ENCODE measurements at places on chromosomes 7 and 10.
A peak's percentile ranks its signal among the peaks of the same experiment; 100 is the strongest.

DNA sequence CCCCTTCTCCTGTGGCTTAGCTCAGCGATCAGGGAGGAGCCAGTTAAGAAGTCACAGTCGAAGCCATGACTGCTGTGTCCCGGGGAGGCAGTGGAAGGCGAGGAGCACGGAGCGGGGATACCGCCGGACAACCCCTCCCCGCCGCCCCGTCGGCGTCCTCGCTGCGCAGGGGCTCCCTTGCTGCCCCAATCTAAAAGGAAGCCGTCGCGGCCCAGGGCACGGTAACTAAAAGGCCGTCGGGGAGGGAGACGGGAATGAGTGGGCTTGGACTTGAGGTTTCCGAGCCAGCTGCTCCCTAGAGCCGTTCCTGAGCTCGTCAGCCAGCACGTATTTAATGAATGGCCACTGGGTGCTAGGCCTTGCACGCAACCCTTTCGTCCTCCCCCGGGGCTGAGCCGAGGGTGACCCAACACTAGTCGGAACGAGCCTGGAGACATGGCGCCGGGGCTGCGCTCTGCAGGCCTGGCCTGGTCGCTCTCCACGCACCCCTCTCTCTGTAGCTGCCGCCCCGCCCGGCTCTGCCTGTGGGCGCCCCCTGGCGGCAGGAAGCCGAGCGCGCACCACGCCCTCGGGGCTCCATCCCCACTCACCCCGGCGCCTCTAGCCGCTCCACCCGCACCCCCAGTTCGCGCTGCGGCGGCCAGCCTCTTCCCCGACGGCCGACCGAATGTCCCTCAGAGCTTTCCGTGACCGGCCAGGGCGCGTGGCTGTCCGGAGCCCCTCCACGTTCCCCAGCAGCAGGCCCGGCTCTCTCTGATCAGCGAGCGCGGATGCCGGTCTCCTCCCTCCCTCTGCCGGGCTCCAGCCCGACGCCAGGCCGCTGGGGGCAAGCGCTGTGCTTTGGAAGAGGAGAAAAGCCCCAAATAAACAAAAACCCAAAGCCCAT is 29.3 kb upstream of the KCNK18 start:
- peak; percentile 35 for DNase-seq

GRCh38 chr10:4656576-4657194 is 169.3 kb upstream of the AKR1E2 start:
- peak; percentile 73 for DNase-seq

DNA sequence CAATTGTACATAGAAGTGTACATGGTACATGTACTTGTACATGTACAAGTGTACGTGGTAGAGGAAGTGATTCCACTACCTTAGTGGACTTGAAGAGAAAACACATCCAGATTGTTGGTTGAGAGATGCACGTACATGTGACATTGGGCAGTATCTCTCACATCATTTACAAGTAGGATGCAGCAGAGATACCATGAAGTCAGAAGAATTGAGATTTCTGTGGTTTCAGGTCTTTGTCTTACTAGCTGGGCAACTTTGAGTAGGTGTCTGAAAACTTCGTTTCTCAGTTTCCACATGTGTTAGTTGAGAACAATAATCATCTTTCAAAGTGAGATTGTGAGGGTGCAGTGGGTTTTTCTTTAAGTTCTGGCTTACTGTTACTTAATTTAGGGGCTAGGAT is 21.5 kb downstream of the CLDN12 start:
- DNase-seq = no peak

DNA sequence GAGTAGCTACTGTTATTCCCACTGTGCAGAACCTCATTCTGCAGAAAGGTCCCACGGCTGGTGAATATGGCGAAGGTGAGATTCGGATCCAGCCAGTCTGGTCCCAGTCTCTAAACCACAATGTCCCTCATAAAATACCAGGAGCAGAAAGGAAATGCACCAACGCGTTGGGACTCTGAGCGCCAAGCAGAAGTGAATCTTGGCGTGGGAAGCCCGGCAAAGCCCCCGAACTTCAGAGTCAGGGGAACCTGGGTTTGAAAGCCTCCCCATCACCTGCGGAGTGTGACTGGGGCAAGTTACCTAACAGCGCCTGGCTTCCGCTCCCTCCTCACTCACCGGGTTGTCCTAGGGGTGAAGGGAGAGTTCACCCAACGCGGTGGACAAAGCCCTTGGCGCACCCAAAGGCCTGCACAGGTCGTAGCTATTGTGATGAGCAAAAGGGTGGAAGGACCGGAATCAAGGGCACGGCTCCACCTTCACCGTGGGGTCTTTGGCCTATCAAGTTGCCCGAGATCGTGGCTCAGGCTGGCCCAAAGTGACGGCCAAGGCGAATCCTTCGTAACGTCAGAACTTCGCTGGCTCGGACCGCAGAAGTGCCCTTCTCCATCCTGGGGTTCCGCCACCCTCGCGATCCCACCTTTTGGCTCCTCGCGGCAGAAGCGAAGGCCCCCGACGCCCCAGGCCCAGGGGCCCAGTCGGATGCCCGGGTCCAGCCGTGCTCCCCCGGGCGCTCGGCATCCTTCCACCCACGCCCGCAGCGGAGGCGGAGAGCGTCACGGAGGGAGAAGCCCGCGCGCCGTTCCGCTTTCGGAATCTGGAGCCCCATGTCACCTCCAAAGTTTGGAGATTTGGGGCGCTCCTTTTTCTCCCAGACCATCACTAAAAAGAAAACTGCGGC is 811 bp downstream of the RGS10 start:
- DNase-seq = peak; percentile 42

DNA sequence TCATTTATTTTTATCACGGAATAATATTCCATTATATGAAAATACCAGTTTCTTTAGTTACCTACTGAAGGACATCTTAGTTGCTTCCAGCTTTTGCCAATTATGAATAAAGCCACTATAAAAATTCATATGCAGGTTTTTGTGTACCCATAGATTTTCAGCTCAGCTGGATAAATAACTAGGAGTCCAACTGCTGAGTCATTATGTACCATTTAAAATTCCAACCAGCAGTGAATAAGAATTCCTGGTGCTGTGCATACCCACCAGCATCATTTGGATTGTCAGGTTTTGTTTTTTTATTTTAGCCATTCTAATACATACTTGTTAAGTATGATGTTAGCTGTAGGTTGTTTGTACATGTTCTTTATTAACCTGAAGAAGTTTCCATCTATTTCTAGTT is 14.5 kb downstream of the FAM24B start:
- no peak for DNase-seq

Data from mesenchymal stem cell (in vitro differentiated cells and primary cell).